ENCODE measurements at places on chromosomes 3 and 15. TPM values are rescaled to one million over a fixed set of nuclear protein-coding genes. Genes with fewer than 3 reads are reported as not detected.

GRCh38 chr3:134339331-134339730, 34.9 kb downstream of the AMOTL2 start:
- DNase-seq = no peak

DNA sequence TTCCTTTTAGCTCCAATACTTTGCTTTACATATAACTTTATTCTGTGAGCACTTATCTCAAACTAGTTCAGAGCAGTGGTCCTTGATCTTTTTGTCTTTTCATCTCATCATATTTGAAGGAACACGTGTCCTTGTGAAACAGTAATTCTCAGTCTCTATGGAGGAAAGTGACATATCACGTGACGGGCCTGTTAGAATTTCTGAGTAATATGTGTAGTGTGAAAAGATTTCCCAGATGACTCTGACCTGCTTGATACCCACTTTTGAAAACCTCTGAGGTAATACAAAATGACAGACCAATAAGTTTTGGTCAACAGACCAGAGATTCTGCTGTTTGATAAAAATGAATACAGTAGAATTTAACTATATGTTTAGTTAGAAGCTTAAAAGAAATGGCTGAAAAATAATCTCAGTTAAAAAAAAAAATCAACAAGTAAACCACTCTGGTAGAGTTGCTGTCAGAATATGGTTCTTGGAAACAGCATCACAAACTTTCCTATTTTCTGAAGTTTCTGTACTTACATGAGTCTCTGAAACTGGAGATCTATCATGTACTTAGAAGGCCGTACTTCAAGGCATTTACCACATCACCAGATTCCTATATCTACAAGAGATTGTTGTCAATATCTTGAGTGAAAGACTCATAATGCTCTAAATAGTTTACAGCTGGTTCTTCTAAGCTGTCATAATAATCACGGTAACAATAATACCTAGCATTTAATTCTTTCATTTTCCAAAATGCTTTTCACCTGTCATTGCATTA, 590.2 kb upstream of the TBL1XR1 start:
- DNase-seq = no peak

Gene C3orf85
- total RNA-seq = not detected

GRCh38 chr15:66294157-66294931, 976 bp downstream of the DIS3L start:
- DNase-seq = no peak

Gene ZSCAN29
- total RNA-seq = 22.7 TPM

Gene GP9
- total RNA-seq = not detected

GRCh38 chr15:70063980-70064379, 33.7 kb downstream of the TLE3 start:
- no peak for DNase-seq

DNA sequence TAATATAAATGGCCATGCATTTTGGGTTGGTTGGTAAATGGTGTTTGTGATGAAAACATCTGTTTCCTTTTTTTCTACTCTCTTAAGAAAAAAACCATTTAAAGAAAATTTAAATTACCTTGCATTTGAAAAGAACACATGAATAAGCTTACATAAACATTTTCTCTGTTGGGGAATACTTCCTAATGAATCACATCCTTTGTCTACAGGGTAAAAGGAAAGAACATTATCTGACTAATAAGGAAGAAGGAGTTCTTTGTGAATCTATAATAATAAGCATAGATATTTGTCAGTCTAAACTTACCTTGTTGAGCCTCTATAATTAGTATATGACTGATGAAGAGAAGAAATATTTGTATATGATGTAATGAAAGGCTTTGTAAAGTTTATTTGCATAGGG, 254.1 kb upstream of the ZNF717 start:
- DNase-seq = no peak

DNA sequence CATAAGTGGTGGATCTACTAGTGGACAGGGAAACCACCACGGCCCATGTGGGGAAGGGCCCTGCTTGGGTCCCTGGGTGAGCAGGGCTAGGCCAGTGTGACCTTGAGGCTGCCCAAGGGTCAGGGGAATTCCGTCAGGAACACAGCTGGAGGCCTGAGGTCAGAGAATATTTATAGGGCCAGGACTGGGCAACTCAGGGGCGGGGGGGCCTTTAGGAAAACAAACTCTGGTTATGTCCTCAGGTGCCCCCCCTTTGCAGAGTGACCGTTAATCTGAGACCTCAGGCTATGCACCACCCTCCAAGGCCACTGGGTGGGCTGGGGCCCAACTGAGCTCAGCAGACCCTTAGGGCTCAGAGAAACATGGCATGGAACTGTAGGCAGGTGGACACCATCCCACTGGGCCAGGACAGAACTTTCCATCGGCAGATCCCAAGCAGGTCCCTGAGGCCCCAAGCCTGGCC, 2.5 kb downstream of the TWF2 start:
- no peak for DNase-seq

- DNase-seq = no peak
These were observed 48.4 kb upstream of the CCK start for GRCh38 chr3:42314411-42314810.

GRCh38 chr3:8311321-8311720, 190.3 kb upstream of the LMCD1 start:
- no peak for DNase-seq

Gene ARIH2
- total RNA-seq = 127 TPM

GRCh38 chr3:183857863-183858262, 26.8 kb downstream of the PARL start:
- DNase-seq = no peak

GRCh38 chr3:140117096-140117526, 182.1 kb downstream of the CLSTN2 start:
- DNase-seq = no peak

- DNase-seq = no peak
These were observed 16.8 kb downstream of the RBSN start for GRCh38 chr3:15081960-15082664.

Gene RCN2
- total RNA-seq = 22.2 TPM

GRCh38 chr15:74041311-74041756, 41.0 kb downstream of the GOLGA6A start:
- DNase-seq = no peak

Gene ARPIN
- total RNA-seq = not detected

GRCh38 chr3:152051501-152052404, 178.3 kb downstream of the SUCNR1 start:
- DNase-seq = no peak

- no peak for DNase-seq
These were observed 125.5 kb downstream of the MITF start for GRCh38 chr3:69864766-69865165.

DNA sequence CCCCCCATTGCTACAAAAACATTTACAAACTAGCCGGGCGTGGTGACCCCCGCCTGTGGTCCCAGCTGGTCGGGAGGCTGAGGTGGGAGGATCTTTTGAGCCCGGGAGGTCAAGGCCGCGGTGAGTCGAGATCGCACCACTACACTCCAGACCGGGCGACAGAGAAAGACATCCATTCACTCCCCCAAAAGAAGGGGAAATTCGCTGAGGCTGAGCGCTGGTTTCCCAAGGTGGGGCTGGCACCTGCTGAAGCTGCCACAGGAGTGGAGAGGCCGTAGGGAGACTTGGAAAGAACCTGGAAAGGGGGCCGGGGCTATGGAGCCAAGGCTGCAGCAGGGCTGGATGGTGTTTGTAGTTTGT, 732 bp upstream of the CRTC3 start:
- no peak for DNase-seq

- no peak for DNase-seq
These were observed 156.1 kb downstream of the DIPK2A start for GRCh38 chr3:144127700-144128099.

DNA sequence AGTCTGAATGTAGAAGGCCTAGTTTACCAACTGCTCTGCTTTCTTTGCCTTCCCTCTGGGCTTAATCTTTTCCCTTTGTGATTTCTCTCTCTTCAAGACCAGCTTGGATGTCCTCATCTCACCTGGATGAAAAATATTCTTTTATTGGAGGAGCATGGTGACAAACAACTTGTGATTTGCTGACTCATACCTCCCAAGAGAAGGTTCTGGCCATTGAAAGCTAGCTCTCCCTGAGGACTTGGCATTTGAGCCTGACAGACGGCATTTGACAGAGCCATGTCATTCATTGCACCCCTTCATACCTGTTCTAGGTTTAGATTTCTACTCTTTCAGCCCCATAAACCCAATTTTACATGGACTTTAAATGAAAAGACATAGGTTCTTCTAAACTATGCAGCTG, 33.3 kb downstream of the ATG7 start:
- DNase-seq = no peak

DNA sequence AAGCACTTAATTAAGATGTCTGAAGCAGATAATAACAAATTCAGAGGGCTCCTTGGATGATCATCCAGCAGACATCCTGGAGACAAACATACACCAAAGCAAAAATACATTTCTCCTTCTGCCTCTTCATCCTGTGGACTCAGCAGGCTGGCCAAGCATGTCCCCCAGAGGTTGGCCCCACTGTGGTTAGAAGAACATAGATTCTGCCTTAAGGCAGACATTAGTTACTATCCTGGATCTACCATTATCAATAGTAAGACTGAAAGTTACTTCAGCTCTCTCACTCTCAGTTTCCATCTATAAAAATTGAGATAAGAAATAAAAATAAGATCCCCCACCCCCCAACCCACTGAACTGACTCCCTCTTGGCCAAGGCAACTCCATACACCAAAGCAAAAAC, 28.6 kb upstream of the TGFBR2 start:
- no peak for DNase-seq

- DNase-seq = no peak
These were observed 251.2 kb upstream of the VEPH1 start for GRCh38 chr3:157754451-157754850.

- DNase-seq = peak; percentile 62
These were observed 2.5 kb downstream of the XIRP1 start for GRCh38 chr3:39189959-39190269.

All from activated naive CD4-positive, alpha-beta T cell treated with anti-CD3 and anti-CD28 coated beads, Interleukin-2, amount 50 U/mL, for 72 hours (primary cell).